ENCODE measurements at places on chromosomes 2 and 18. TPM values are rescaled to one million over a fixed set of nuclear protein-coding genes. Genes with fewer than 3 reads are reported as not detected.

The TTC31 gene
- total RNA-seq: 15.2 TPM

The KIAA2012 gene
- not detected for total RNA-seq

The ST6GAL2 gene
- total RNA-seq: 13.1 TPM

The OXER1 gene
- total RNA-seq: not detected

The IL1RN gene
- 0.29 TPM for total RNA-seq

The SERPINB4 gene
- 0.09 TPM for total RNA-seq

The ECEL1 gene
- 0.23 TPM for total RNA-seq

The RGPD3 gene
- total RNA-seq: 0.16 TPM

The FAM237A gene
- not detected for total RNA-seq

The TNFAIP6 gene
- total RNA-seq: 0.89 TPM

The NDC80 gene
- 10.9 TPM for total RNA-seq
